Right kidney (tissue), 9 donors: ENCODE measurements at places on chromosomes 11 and 22.
A peak's percentile ranks its signal among the peaks of the same experiment; 100 is the strongest.

DNA sequence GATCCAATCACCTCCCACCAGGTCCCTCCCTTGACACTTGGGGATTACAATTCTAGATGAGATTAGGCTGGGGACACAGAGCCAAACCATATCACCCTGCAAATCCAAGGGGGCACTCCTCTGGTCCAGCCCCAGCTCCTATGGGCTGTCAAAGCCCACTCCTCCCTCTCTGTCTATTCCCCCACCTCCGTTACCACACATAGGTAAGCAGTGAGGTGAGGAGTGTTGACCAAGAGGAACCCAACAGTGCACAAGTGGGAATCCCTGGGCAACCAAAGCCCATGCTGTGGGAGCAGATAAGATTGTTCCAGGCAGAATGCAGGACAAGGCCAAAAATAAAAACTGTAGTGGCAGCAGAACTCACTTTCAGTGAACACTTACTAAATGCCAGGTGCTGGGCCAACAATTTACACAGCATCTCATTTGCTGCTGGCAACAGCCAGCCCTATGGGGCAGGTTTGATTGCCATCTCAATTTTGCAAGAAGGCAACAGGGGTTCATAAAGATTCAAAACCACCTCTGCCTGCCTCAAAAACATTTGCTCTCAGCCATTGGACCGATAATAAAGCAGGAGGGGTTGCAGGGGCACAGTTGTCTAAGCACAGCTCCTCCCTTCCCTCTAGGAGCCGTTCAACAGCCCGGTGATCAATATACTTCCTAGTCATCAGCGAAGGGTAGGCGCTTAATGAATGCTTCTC, 8.9 kb downstream of the SDF2L1 start:
- DNase-seq = no peak

- DNase-seq = no peak
Measured at GRCh38 chr11:48124880-48125279, 91.7 kb upstream of the OR4B1 start.

DNA sequence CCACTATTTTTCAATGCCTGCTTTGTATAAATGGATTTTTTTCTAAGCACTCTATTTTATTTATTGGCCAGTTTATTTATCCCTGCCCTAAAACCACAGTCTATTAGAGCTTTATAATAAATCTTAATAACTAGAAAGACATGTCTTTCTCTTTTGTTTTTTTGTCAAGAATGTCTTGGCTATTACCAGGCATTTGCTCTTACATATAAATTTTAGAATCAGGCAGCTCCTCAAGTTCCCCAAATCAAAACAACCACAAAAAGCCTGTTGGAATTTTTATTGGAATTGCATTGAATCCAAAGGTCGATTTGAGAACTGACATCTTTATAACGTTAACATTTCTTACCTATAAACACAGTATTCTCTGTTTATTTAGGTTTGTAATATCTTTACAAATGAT, 85.8 kb upstream of the SC5D start:
- no peak for DNase-seq

- no peak for DNase-seq
Measured at GRCh38 chr11:31875866-31876560, 64.9 kb upstream of the PAX6 start.

DNA sequence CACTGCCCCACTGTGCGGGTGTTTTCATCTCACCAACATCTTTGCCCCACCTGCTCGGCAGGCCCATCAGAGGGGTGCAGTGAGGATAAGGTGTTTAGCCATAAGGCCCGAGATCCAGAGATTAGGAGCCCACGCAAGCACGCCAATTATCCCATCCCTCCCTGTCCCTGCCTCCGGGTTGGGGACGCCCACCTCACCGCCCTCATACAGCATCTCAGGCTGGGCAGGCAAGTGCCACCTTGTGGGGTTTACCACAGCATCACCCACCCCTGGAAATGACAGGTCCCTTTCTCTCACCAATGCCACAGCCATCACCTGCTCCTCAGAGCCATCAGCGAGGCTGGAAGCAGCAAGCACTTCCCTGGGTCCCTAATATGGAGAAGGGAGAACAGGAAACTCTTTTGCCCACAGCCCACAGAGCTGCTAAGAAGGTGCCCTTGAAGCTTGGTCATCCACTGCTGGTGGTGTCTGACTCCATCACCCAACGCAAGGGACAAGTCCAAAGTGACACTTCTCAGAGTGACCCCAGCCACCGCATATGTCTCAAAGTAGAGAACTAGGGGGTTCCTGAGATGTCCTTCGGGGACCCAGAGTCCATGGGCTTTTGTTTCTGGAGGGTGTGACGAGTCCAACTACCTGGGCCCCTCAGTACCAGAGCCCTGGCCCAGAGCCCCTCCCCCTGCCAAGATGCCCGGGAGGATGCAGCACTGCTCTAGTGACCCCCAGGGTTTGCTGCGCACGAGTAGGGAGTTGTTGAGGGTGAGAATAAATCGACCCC, 15.8 kb downstream of the VPS37C start:
- DNase-seq = no peak

- no peak for DNase-seq
Measured at GRCh38 chr11:122677256-122677655, 21.7 kb downstream of the UBASH3B start.

GRCh38 chr22:41828516-41828915, 4.4 kb upstream of the SREBF2 start:
- no peak for DNase-seq

- DNase-seq = no peak
Measured at GRCh38 chr11:128757235-128757711, 63.4 kb downstream of the FLI1 start.

- DNase-seq = peak; percentile 97
Measured at GRCh38 chr22:23767673-23768548, at the start of gene CHCHD10. Gene CHCHD10, minus strand, starts transcription at chr22:23767972. Its CDS starts 98 bp downstream, at chr22:23767874.

DNA sequence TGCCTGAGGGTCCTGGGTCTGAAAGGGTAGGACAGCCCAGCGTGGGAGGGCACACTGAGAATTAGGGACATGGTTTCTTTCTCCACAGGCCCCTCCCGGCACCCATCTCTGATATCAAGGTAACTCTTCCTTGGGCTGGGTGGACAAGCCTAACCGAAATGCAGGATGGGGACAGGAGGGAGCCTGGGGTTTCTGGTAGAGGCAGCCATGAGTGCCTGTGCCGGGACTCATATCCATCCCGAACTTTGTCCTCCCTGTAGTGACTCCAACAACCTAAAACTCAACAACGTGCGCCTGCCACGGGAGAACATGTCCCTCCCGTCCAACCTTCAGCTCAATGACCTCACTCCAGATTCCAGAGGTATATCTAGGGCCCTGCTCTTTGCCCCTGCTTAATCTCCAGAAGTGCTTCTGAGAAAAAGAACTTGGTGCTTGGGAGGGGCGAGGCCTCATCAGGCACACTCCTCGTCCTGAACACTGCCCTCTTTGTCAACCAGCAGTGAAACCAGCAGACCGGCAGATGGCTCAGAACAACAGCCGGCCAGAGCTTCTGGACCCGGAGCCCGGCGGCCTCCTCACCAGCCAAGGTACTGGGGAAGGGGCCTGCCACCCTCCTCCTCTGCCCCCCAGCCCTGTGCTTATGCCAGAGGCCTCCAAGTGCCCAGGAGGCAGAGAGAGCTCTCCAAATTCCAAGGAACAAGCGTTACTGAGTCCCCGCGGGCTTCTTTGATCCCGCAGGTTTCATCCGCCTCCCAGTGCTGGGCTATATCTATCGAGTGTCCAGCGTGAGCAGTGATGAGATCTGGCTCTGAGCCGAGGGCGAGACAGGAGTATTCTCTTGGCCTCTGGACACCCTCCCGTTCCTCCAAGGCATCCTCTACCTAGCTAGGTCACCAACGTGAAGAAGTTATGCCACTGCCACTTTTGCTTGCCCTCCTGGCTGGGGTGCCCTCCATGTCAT, 3.1 kb downstream of the TMEM25 start:
- no peak for DNase-seq

DNA sequence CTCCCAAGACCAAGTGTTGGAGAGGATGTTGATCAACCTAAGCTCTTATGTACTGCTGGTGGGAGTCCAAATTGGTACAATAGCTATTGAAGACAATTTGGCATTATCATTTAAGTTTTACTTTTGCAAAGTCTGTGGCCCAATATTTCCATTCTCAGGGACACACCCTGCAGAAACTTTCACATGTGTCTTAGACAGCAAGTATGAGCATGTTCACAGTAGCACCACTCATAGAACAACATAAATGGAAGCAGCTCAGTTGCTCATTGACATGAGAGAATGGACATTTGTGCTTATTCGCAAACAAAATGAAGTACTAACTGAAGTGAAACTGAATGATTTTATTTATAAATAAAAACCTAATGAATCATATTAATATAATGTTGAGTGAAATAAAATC, 135.5 kb downstream of the NOX4 start:
- no peak for DNase-seq

- no peak for DNase-seq
Measured at GRCh38 chr11:66112601-66113499, 42.8 kb downstream of the PACS1 start.

DNA sequence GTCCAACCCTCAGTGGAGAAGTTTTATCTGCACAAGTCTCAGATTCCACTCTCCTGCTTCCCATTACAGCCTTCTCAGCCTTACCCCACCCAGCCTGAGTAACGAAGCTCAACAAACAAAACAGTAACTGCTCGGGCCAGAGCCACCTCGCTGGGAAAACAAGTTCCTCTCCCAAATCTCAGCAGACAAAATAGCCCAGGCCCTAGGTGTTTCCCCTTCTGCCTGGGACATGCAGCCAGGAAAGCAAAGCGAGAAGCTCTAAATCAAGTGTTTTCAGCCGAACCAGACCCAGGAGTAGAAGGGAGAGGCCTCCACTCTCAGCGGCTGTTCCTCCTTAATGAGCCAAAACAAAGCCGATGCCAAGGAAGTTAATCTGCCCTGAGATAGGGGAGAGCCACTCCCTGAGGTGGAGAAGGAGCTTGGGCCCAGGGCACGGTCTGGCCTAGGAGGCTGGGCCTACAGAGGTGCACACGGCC, 44.0 kb downstream of the LIF start:
- DNase-seq = peak; percentile 71

GRCh38 chr11:32751381-32751780, 43.1 kb downstream of the CCDC73 start:
- DNase-seq = no peak

DNA sequence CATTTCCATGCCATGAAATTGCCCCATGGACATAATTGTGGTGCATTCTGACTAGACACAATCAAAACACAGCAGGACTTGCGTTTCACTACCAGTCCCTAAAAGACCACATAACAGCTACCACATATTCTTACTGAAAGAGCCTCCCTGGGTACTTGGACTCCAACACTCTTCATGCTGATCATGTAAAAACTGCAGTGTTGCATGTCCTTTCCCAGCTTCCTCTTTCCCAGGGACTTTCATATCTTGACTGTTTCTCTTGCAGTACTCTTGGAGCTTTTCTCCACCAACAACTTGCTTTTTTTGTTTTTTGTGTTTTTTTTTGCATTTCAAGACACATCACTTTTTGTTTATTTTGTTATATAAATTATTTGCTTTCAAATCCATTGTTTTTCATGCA, 22.9 kb downstream of the MS4A6E start:
- DNase-seq = no peak

DNA sequence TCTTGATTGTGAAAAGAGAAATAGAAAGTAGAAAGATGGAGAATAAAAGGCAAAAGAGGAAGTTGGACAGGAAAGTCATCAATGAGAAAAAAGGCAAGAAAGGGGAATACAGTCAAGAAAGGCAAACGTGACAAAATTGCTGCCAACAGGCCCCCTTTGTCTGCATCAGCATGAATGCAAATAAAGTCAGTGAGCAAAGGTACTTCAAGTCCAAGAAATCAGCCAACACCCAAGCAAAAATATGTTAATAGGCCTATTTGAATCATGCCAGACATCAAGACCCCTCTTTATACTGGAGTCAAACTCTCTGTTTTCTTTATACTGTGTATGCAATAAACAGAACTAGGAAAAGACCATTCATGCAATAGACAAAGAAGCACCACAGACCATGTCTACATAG, 34.3 kb downstream of the GUCY1A2 start:
- DNase-seq = no peak

DNA sequence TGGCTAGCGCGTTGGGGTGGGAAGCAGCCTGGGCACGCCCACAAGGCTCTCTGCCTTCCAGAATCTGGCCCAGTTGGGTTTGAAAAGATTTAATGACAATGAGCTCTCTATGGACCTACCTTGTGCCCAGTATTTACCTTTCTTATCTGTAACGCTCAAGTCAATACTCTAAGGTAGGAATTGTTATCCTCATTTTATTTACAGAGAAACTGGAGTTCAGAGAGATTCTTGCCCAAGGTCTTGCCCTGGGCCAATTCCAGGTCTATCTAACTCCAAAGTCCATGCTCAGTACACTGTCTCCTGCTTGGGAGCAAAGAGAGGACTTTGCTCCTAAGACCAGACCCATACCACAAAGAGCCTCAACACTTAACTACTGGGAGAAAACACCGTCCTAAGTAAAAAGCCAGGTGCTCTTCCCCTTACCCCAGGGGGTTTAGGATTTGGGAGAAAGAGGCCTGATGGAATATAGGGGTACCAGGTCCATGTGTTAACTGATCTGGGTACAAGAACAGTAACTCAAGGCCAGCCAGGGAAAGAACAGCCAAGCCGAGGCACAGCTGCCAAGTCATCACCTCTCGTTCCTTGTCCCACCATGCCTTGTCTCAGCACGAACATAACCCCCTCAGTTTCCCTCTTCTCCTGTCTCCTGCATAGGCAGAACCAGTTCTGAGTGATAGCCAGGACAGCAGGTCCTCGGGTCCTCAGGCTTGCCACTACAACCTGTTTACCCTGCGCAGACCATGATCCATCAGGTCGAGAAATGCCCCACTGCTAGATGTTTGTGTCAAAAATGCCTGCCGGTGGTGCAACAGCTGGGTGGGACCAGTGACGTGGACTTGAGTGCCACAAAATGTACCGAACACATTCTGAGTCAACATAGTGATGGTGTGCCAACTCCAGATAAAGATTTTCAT, 14.6 kb downstream of the APOA4 start:
- DNase-seq = no peak

DNA sequence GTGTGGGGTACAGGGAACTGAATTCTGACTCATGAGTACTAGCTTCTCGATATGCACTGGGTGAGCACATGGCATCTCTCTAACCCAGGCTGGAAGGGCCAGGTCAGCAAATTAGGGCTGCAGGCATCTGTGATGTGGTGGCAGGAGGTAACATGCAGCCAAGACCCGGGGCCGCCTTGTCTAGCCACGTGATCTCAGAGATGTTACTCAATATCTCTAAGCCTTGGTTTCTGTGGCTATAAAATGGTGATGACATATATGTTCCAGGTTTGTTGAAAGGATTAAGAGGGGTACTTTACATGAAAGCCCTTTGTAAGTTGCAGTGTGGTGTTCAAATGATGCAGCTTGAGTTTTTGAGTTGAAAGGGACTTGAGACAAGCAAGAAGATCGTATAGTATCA, 3.2 kb downstream of the ST14 start:
- no peak for DNase-seq

GRCh38 chr11:116930177-116930576, 92.8 kb upstream of the APOA1 start:
- peak; percentile 16 for DNase-seq

GRCh38 chr11:71947498-71947897, 18.7 kb downstream of the RNF121 start:
- DNase-seq = no peak

GRCh38 chr11:118674082-118674435, 5.4 kb downstream of the TREH start:
- DNase-seq = no peak
